ENCODE measurements at places on chromosomes 2 and 18. TPM values are rescaled to one million over a fixed set of nuclear protein-coding genes. Genes with fewer than 3 reads are reported as not detected.

MOGAT1 gene
- not detected for total RNA-seq

RAD51AP2 gene
- 0.11 TPM for total RNA-seq

GMPPA gene
- total RNA-seq: 21.9 TPM

ASB18 gene
- not detected for total RNA-seq

GRB14 gene
- total RNA-seq: 0.53 TPM

ATP8B1 gene
- not detected for total RNA-seq

C2orf92 gene
- total RNA-seq: 3.2 TPM

C2orf15 gene
- 0.41 TPM for total RNA-seq

RGPD3 gene
- 0.08 TPM for total RNA-seq

SERPINB5 gene
- 0.45 TPM for total RNA-seq

STK39 gene
- total RNA-seq: 5.2 TPM

NTSR2 gene
- total RNA-seq: not detected

SP140L gene
- 7.1 TPM for total RNA-seq

PJVK gene
- total RNA-seq: 1.6 TPM

AQP12A gene
- total RNA-seq: not detected

FBXO15 gene
- 0.96 TPM for total RNA-seq

COL4A4 gene
- 0.05 TPM for total RNA-seq

CNTNAP5 gene
- not detected for total RNA-seq

LDLRAD4 gene
- 1.6 TPM for total RNA-seq

DYNC1I2 gene
- total RNA-seq: 21.9 TPM

RGPD5 gene
- 10.8 TPM for total RNA-seq

DSC1 gene
- not detected for total RNA-seq

DSC2 gene
- 0.64 TPM for total RNA-seq

KCNIP3 gene
- total RNA-seq: 2.7 TPM

HES6 gene
- total RNA-seq: 16.1 TPM

ALLC gene
- total RNA-seq: 0.41 TPM

HOXD12 gene
- 0.60 TPM for total RNA-seq

GPR39 gene
- 4.0 TPM for total RNA-seq

RAB6C gene
- not detected for total RNA-seq

RNF103 gene
- total RNA-seq: 17.5 TPM

STARD6 gene
- 0.29 TPM for total RNA-seq

CD28 gene
- total RNA-seq: 0.80 TPM

KLHL41 gene
- 0.45 TPM for total RNA-seq

ALS2 gene
- 16.8 TPM for total RNA-seq

AP1S3 gene
- total RNA-seq: 1.9 TPM

TTL gene
- 30.4 TPM for total RNA-seq

PER2 gene
- 4.4 TPM for total RNA-seq

DPY30 gene
- total RNA-seq: 70.0 TPM

SCYGR8 gene
- total RNA-seq: not detected

CD207 gene
- total RNA-seq: 0.11 TPM

PDE1A gene
- not detected for total RNA-seq

TIA1 gene
- total RNA-seq: 72.8 TPM

IL37 gene
- 1.0 TPM for total RNA-seq

GPR45 gene
- total RNA-seq: not detected

CDH7 gene
- total RNA-seq: 0.08 TPM

IL1F10 gene
- not detected for total RNA-seq

IRS1 gene
- 9.2 TPM for total RNA-seq

FAM117B gene
- 2.0 TPM for total RNA-seq

CRYGC gene
- not detected for total RNA-seq

TEKT4 gene
- total RNA-seq: 0.08 TPM

SLC19A3 gene
- 1.1 TPM for total RNA-seq

CCNT2 gene
- 10.0 TPM for total RNA-seq

C1GALT1C1L gene
- total RNA-seq: 1.1 TPM

TTN gene
- 0.38 TPM for total RNA-seq

FAM136A gene
- 52.7 TPM for total RNA-seq

Measured in A375 (cell line).